ENCODE measurements at places on chromosomes 3 and 15.

DNA sequence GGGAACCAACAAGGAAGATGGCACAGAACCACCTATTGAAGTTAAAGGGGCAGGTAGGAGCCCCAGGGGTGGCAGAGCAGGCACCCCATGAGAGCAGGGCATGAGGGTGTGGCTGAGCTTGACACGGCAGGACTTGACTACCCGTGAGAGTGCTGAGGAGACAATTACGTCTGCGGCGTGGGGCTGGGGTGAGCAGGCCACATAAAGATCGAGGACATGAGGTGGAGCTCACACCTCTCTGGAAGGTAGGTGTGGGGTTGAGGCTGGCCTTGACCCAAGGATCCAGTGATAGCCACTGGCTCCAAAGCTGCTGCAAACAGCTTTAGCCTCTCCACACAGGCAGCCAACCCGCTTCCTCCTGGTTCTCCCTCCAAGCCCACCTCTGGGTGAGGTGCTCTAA, 64.5 kb downstream of the PCSK6 start:
- DNase-seq, result no peak

GRCh38 chr3:97917813-97918536, 54.3 kb downstream of the RIOX2 start:
- DNase-seq, result no peak

DNA sequence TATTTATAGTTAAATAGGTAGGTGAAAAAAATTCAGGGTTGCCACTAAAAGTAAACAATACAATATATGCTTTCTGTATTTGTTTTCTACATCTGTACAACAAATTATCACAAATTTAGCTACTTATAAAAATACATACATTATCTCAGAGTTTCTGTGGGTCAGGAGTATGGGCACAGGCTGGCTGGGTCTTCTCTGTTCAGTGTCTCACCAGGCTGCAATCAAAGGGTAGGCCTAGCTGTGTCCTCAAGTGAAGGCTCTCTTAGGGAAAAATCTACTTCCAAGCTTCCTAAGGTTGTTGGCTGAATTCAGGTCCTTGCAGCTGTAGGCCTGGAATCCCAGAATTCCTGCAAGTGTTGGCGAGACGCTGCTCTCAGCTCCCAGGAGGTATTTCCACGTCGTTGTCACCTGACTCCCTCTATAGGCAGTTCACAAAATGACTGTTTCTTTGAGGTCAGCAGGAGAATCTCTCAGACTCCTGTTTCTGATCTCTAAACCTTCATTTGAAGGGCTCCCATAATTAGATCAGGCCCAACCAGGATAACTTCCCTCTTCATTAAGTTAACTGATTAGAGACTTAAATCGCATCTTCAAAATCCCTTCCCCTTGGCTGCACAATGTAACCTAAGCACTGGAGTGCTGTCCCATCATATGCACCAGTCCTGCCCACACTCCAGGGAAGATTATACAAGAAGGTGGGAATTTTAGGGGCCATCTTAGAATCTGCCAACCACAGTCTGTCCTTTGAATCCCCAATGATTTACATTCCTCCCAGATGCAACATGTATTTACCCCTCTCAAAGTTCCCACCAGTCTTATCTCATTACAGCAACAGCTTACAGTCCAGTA, 296.6 kb downstream of the SUCLG2 start:
- DNase-seq, result no peak

- DNase-seq, result no peak
Measured at GRCh38 chr3:34012102-34012461, 213.7 kb downstream of the PDCD6IP start.

DNA sequence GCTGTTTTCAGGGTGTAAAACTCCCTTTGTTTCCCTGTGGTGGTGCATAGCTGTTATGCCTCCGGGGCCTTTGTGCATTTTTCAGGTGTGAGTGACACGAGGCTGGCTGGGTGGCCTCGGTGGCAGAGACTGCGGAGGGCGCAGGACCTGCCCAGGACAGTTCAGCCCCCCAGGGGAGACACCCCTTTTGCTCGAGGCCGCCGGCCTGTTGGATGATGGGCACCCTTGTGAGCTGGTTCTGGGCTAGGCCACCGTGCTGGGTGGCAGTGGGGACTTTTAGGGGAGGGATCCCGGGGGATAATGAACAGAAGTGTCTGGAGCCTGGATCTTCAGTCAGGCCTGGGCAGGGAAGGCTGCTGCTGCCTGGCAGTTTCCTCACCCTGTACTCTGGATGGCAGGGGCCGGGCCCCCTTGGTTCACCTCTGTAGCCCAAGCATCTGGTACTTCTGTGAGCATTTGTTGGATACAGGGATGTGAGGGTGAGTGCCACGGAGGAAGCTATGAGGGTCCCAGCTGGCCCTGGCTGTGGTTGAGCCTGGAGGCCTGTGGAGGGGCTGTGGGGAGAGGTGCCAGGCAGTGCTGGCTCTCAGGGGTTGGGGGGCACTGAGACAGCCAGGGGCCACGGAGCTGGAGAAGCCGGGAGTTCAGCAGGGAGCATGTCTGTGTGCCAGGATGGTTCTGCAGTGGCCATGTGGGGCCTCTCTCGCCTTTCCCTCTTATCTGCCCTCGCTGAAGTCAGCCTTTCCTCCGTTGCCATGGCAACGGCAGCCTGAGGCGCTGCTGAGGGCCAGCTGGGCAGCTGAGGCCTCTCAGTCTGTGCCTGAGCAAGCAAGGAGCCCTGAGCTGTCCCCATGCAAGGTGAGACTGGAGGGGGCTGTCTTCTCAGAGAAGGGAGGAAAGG, 49.0 kb downstream of the KY start:
- DNase-seq, result no peak

GRCh38 chr3:74288761-74289160, 325.7 kb downstream of the CNTN3 start:
- no peak for DNase-seq

DNA sequence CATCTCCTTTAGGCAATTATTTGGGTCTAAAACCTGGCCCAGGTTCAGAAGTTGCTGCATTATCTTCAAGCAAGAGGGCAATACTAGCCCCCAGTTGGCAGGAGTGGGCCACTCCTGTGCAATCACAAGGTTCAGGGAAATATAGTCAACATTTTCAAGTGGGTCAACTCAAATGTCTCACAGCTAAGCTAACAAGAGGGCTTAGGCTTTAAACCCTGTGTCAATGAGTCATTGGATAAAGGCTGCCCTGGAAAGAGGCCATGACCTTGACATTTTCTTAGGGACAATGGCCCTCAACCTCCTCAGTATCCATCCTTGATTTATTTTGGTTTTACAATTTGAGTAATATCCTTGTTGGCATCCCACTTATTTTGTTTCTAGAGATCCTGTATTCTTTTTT, 73.5 kb upstream of the DCP1A start:
- no peak for DNase-seq

DNA sequence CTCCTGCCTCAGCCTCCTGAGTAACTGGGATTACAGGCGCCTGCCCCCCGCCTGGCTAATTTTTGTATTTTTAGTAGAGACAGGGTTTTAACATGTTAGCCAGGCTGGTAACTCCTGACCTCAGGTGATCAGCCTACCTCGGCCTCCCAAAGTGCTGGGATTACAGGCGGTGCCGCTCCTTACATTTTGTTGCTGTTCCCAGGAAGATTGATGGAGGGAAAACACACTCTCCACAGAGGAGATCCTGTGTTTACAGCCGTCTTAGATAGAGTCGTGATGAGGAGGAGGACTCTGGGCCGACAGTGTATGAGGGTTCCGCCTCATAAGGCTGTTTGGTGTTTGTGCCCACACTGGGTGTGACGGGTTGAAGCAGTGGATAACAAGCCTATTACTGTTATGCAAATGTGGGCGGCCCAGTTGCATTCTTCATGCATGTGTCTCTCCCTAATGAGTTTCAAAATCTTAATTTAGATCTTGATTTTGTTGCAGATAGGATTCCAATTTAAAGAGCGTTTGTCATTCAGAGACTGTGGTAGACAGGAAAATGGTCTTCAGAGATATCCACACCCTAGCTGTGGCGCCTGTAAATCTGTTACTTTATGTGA, 60.0 kb downstream of the APBA2 start:
- no peak for DNase-seq

DNA sequence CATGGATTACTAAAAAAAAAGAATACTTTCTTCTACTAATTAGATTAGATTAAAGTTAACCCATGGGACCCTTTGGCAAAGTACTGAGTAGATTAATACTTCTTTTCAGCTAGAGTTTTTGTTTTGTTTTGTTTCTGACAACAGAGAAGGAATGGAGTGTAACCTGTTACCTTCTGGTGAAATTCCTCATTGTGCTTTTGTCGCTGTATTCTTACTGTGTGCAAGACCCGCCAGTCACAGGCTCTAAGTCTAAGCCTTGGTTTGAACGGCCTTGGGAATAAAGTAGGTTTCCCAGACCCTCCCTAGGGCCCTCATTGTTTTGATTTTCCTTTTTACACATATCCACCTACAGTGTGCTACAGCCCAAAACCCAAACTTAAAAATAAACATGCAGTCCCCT, 171.1 kb upstream of the IL12A start:
- DNase-seq, result no peak
